ENCODE measurements at places on chromosomes 13 and 19.

DNA sequence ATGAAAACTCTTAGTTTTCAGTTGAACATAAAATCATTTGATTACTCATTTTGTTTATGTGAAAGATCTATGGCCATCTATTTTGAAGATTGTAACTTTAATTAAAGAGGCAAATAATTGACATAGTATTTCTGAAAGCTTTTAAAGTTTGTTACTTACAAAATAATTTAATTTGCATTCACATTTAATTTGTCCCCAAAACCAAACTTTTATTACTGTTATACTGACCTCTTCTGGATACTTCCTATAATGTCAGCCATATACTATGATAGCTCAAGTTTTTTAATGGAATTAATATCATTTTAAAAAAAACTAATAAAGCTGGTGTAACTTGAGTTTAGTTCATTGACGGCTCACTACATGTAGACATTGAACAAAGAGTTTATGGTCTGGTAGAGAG lies 4.9 kb upstream of the SGCG start:
- no peaks in the 10 kb centered on the region for H3K4me1 ChIP-seq
- no peak overlapping the region for H3K4me3 ChIP-seq
- H3K27me3 ChIP-seq, result no peaks in the 10 kb centered on the region
- no peaks in the 10 kb centered on the region for H3K36me3 ChIP-seq
- no peak overlapping the region for H3K27ac ChIP-seq

DNA sequence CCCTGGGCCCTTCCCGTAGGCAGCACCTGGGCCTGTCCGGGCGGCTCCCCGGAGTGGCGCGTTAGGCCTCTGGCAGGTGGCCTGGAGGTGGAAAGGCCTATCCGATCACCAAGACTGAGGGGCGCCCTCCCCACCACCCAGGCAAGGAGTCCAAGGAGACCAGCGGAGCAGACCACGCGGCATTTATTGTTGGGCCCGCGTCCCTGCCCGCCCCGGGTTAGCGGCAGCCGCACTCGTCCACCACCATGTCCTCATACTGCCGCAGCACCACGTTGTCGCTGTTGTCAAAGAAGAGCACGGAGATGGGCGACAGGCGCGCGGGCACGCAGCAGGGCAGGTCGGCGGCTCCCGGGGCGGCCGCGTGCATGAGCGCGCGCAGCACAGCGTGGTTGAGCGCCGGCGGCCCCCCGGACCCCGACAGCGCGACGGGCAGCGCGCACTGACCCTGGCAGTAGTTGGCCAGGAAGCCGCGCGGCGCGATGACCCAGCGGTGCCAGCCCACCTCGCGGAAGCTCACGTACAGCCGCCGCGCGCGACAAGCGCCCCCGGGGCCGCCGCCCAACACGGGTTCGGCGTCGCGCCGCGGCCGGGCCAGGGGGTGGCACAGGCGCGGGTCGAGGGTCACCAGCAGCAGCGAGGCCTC lies 27.5 kb downstream of the CERS1 start:
- DNase-seq, result peak; percentile 57
- H3K36me3 ChIP-seq, result peaks cover 37% of the 10 kb centered on the region
- no peaks in the 10 kb centered on the region for H3K4me1 ChIP-seq
- no peak overlapping the region for H3K4me3 ChIP-seq
- H3K27ac ChIP-seq, result no peak overlapping the region

- peak; percentile 36 for DNase-seq
- no peak overlapping the region for H3K4me3 ChIP-seq
- no peak overlapping the region for H3K27ac ChIP-seq
- H3K36me3 ChIP-seq, result no peaks in the 10 kb centered on the region
- H3K27me3 ChIP-seq, result no peaks in the 10 kb centered on the region
These were observed 2.8 kb upstream of the CEACAM5 start for GRCh38 chr19:41705393-41706174.

DNA sequence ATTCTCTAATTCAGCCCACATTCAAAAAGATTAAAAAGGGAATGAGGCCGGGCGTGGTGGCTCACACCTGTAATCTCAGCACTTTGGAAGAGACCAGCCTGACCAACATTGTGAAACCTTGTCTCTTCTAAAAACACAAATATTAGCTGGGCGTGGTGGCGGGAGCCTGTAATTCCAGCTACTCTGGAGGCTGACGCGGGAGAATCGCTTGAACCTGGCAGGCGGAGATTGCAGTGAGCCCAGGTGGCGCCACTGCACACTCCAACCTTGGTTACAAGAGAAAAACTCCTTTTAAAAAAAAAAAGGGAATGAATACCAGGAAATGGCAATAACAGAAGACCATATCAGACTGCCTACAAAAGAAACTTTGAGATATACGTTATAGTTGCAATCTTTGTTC lies 1244.5 kb downstream of the PCDH9 start:
- H3K4me3 ChIP-seq, result no peak overlapping the region
- H3K27me3 ChIP-seq, result no peaks in the 10 kb centered on the region
- H3K27ac ChIP-seq, result no peak overlapping the region
- no peaks in the 10 kb centered on the region for H3K36me3 ChIP-seq
- no peaks in the 10 kb centered on the region for H3K4me1 ChIP-seq
